Fibroblast of skin of abdomen (primary cell): ENCODE measurements at places on chromosomes 7 and 10.

DNA sequence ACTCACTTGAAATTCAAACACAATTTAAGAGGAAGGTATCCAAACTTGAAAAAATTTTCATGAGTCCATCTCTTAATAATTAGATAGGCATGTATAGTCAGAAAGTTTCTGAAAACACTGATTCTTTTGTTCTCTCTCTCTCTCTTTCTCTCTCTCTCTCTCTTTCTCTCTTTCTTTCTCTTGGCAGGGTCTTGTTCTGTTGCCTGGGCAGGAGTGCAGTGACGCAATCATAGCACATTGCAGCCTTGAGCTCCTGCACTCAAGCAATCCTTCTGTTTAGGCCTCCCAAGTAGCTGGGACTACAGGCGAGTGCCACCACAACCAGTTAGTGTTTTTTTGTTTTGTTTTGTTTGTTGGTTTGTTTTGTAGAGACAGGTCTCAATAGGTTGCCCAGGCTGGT, 59.3 kb downstream of the PRTFDC1 start:
- no peak for DNase-seq

GRCh38 chr7:74284781-74285259, 4.4 kb upstream of the CLIP2 start:
- DNase-seq: no peak

DNA sequence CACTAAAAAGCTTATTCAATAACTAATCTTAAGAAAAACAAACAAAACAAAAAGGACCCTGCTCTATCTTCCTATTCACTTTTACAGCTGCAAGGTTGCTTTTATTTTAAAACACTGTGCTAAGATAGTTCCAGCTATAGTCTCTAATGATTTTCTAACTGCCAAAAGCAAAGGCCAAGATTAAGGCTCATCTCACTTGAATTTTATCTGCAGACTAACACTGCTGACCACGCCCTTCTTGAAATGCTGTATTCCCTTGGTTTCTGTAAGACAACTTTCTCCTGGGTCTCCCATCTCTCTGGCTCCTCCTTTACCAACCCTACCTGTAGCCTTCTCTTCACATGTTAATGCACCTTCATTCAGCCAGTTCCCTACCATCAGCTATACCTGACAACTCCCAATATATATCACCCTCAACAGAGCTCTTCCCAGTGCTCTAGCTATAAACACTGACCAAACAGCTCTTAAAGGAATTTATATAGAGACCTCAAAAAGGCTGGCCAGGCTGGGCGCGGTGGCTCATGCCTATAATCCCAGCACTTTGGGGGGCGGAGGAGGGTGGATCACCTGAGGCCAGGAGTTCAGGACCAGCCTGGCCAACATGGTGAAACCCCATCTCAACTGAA, 11.7 kb downstream of the SRPK2 start:
- DNase-seq: no peak

DNA sequence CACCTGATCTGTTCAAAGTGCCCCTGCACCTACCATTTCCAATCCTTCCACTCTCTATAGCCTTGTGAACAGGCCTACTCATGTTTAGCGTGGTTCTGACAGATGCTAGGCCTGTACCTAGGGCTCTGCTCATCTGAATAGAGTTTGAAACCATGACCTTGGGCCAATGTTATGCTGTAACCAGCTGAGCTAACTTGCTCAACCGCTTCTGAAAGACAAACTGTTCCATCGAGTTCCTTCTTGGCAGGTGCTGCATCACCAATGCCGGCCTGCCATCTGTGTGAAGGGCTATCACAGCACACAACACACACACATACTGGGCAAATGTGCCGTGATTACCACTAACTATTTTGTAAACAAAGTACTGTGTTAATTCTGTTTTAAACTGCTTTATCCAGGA, 419.0 kb upstream of the GALNT17 start:
- DNase-seq: no peak

- DNase-seq: no peak
Measured at GRCh38 chr10:125967533-125967932, 71.2 kb downstream of the FANK1 start.

DNA sequence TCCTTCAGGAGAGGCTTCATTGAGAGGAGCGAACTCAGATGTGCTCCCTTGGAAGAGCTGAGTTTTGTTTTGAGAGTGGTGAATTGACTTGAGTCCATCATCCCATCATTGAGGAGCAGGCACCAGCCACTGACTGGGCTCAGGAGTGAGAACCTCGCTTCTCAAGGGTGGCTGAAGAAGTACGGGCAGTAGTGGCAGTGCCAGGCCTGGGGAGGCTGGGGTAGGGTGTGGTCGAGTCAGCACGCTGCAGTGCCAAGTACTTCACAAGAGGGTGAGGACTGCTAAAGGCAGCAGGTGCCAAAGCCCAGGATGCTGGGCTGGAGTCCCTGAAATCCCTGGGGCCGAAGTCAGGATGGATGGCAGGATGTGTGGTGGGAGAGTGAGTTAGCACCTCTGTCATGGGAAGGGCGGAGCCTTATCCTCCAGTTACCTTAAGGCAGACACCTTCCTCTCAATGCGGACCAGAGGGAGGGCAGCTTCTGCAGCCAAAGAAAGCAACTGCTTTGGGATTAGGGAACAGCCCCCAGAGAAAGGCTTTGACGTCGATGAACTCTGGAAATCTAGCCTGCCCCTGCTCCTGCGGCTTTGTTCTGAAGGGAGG, 210.3 kb downstream of the CAMK1D start:
- DNase-seq: no peak

GRCh38 chr10:78286668-78287067, 253.0 kb downstream of the RPS24 start:
- no peak for DNase-seq

DNA sequence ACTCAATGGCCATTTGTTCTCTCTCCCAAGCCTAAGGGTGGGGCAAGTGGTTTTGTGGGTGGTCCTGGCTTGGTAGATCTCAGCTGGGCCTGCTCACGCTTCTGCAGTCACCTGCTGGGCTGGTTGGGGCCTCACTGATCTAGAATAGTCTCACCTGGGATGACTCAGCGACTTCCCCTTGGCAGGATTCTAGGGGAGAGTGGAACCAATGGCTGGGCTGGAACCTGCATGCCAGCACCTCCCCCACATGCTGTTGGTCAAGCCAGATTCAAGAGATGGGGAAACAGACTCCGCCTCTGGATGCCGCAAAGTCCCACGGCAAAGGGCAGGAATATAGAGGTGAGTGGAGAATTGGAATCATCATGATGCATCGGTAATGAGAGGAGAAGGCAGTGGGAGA, 292.9 kb upstream of the NPVF start:
- DNase-seq: no peak

GRCh38 chr10:116098411-116099022, 174.5 kb downstream of the GFRA1 start:
- DNase-seq: peak; percentile 10

GRCh38 chr10:5589011-5589660, 64.4 kb downstream of the CALML3 start:
- no peak for DNase-seq

GRCh38 chr10:34627741-34628140, 187.4 kb downstream of the PARD3 start:
- DNase-seq: no peak

- no peak for DNase-seq
Measured at GRCh38 chr10:43377424-43377883, 6.0 kb downstream of the FXYD4 start.

DNA sequence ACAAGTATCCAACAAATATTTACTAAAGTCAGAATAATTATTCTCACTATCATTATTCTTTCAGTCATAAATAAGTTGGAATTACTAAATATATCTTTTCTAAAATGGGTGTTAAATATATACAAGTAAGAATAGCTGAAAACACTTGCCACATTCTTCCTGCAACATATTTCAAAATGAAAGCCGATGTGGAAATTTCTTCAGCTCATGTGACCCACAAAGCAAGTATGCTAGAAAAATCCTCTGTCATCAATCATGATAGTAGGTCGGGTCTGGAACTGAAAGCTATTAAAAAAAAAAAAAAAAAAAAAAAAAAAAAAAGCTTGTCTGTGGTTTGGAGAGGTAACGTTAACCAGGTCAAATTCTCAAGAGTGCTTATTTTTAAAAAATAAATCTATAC, 344.7 kb downstream of the NEBL start:
- DNase-seq: peak; percentile 16
